Left kidney (tissue), 8 donors: ENCODE measurements at places on chromosomes 6 and 20.

DNA sequence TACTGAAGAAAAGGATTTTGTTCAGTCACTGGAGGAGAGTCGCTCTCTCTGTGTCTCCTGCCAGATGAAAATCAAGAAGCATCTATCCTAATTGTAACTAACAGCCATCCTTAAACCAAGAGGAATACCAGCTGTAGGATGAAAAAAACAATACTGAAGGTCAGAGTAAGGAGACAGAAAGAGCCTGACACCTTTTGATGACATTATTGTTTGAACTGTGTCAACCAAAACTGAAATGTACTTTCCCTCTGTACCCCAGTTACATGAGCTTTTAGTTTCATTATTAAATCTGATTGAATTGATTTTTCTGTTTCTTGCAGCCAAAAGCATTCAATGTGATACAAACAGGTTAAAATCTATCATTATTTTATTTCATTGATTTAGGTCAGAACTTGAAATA is 17.2 kb upstream of the BTBD9 start:
- DNase-seq, result no peak

DNA sequence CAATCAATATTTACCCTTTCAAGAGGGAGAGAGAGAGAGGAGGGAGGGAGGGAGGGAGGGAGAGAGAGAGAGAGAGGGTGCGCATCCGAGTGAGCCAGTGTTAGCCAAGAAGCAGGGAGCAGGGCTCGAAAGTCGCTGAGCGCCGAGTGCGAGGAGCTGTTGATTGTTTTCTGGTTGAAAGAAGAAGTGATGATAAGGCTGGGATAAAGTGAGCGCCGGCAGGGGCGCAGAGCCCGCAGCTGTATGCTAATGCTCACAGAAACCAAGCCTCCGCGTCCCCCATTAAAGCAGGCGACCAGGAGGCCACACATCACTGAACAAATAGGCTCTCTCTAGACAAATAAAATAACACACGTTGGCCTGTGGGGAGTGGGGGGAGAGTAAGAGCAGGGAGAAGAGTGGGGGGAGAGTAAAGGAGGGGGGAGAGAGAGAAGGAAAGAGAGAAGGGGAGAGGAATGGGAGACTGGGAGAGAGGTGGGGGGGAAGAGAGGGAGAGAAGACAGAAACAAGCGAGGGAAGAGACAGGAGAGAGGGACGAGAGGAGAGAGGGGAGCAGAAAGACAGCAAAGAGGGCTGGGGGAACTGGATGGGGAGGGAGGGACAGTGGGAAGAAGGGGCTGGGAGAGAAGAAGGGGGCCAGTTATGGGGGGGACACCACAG is 5.0 kb upstream of the INSM1 start:
- no peak for DNase-seq

- no peak for DNase-seq
Observed at GRCh38 chr6:37493661-37493995, 6.1 kb downstream of the CCDC167 start.

GRCh38 chr6:37575221-37575620 is 75.5 kb upstream of the CCDC167 start:
- no peak for DNase-seq

GRCh38 chr20:48970681-48971365 is 49.3 kb downstream of the ARFGEF2 start:
- DNase-seq, result no peak

DNA sequence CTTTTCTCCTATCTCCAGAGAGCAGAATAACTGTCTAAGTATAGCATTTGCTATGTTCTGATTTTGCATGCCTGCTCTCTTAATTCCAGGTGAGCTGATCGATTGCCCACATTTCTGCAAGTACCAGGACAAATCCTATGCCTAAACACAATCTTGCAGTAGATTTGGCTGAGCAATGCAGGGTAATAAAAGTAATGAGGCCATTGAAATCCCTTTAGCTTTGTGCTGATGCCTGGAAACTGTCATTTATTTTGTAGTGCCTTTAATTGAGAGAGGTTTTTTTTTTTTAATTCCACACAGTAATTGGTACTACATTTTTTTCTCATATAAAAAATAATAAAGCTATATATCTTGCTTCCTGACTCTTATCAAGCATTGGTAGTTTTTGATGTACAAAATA is 252.3 kb downstream of the NKAIN2 start:
- DNase-seq, result no peak

GRCh38 chr20:17657079-17657825 is 24.8 kb downstream of the RRBP1 start:
- DNase-seq, result no peak

- DNase-seq, result no peak
Observed at GRCh38 chr6:11103065-11103464, 8.5 kb downstream of the ERVFRD-1 start.

GRCh38 chr20:54078296-54078984 is 8.0 kb upstream of the BCAS1 start:
- no peak for DNase-seq

DNA sequence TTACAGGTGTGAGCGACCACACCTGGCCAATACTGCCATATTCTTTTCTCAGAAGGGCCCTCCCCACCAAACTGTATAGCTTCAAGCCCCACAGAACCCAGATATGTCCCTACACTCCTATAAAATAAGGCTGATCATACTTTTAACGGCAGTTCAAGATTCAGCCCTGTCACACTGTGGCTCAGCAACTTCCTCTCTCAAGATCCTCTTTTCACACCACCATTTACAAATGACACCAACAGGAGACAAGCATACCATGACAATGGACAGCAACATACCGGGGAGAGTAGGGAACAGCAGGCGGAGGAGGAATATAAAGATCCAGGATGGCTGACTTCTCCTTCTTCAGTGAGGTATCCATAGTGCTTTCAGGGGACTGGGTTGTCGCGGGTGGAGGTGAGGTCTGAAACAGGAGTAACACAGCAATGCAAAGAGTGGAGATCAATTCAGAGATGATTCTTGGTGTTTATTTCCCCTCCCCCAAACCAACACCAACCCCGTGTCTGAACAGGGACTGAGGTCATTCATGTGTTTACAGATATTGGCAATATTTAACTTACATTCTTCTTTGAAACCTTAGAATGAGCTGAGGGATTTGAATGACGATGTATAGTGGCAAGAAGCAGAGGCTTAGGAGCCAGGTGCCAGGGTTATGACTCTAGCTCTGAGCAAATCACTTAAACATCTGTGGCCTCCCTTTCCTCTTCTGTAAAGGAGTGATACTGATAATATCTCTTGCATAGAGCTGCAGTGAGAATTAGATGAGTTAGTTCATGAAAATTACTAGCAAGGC is 57.6 kb upstream of the IPCEF1 start:
- DNase-seq, result no peak

DNA sequence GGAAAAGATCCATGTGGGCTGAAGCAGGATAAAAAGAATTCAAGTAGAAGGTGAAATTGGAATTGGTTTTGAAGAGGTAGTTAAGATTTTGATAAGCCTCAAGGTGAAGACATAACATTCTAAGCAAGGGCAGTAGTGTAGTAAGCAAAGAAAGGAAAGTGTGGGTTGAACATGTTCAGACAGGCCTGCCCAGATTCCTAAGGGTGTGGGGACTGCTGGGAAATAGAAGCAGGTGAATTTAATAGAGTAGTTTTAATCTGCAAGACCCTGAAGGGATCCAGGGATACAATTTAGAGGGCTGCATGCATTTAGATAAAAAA is 19.1 kb downstream of the TAB2 start:
- no peak for DNase-seq

GRCh38 chr6:155645325-155645724 is 189.7 kb upstream of the NOX3 start:
- DNase-seq, result no peak

DNA sequence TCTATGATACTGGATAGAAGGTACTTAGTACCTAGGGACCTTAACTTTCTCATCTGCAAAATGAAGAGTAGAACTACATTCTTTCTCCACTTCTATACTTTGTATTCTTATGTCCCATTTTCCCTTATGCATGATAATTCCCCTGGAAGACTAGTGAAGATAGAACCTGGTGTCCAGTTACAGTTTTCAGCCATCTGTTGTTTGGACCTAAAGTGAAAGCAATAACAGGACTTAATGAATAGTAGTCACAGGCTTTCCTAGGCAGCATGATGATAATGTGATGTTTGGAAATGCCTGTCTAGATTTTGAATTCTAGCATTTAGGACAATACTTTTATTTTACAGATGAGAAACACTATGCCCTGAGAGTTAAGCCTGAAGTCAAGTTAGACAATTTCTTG is 153.8 kb downstream of the RIMS1 start:
- no peak for DNase-seq

DNA sequence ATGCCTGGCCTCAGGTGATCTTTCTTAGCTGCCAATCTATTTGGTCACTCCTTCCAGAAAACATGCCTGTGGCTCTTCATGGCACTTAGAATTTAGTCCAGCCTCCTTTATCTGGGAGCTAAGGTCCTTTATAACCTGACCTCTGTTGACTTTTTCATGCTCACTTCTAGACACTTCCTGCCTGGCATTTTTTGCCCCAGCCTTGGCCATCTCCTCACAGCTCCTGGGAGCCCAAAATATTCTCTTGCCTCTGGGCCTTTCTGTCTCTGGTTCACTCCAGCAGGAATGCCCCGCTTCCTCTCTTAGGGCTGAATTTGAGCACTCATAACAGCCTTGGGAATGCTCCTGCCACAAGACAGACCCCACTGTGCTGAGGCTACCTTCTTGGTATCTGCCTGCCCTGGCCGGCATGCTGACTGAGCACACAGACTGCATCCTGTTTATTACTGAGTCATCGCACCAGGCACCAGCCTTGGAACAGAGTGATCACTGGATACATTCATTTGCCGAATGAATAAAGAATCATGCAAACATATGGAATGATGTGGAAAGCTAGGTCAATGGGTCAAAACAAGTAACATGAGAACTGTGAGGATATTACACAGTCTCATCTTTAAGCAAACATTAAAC is 5.8 kb upstream of the EEF1E1 start:
- no peak for DNase-seq

- DNase-seq, result peak; percentile 58
Observed at GRCh38 chr6:130843575-130844320, 16.5 kb downstream of the SMLR1 start.

DNA sequence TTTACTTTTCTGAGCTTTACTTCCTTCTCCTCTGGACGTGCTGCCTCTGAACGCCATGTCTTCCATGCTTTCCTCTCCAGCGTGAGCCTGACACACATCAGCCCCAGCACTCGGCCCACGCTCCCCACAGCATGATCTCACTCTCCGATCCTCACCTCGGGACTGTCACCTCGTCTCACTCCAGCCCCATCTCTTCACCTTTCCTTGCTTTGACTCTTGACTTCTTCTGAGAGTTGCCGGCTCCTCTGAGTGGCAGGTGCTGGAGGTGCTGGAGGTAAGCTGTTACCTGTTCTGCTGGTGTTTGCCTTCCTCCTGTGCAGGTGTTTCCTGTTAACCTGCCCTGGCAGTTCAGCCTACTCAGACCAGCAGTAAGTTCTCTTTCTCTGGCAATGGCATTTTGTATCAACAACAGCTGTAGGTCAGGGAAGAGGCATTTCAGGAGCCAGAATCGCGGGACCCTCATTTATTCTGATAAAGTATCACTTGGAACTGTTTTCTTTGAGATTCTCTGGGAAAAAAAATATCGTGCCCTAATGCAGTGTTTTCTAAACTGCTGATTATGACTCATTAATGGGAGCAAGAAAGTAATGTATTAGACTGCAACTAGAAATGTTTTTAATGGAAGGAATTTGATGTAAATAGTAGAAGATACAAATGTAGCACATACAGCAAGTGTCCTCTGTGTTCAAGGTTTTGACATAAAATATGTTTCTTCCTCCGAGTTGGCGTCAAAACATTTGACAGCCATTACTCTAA is 106.5 kb downstream of the ARID1B start:
- DNase-seq, result no peak

DNA sequence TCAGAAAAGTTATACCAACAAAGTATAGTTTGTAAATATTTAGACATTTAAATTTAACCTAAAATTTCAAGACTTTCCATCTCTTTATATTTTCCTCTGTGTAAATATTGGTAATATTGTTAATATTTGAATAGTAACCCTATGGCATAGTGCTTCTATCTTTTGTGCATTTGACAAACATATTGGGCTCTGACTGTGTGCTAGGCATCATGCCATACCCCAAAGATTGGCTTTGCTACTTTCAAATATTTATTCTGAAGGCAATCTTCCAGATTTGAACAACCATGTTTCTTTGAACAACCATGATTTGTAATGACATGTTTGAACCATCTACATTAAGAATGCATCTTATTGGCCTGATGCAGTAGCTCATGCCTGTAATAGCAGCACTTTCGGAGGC is 15.5 kb upstream of the PRDM1 start:
- no peak for DNase-seq

DNA sequence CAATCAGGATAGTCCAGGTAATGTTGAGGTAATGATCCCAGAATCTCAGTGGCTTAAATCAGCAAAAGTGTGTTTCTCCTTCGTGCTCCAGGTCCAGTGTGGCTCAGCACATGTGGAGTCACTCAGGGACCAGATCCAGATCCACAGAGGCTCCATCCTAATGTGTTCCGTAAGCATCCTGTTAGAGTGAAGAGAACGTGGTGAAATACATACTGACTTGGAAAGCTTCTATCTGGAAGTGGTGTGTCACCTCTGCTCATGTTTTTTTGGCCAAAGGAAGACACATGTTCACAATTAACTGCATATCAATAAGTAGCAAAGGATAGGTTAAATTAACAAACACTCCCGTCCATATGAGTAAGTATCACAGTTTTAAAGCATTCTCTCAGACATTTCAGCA is 26.8 kb upstream of the PREP start:
- no peak for DNase-seq

- DNase-seq, result no peak
Observed at GRCh38 chr6:170130771-170131241, 160.1 kb downstream of the DLL1 start.
